CD4-positive, alpha-beta T cell treated with Interleukin-15 for 4 hours (primary cell): ENCODE measurements at places on chromosomes 11 and 22.

DNA sequence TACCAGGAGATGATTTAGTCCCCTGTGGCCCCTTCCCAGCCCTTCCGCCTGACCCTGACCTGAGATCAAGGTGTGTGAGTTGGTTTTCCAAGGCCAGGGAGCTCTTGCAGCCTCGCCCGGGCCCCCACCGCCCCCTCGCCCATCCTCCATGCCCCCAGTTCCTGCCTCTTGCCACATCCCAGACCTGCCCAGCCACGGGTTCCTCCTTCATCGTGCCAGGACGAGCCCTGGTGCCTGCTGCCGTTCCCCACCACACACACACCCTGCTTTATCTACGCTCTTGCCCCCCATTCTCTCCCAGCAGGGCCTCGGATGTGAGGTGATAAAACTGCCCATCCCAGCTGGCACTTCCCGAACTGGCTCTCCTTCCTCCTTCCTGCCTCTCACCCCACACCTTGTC, 1.4 kb upstream of the LIF start:
- no peak for DNase-seq

- no peak for DNase-seq
Measured at GRCh38 chr11:88508418-88508758, 170.9 kb upstream of the CTSC start.

- DNase-seq: no peak
Measured at GRCh38 chr11:23370580-23371275, 510.5 kb upstream of the CCDC179 start.

DNA sequence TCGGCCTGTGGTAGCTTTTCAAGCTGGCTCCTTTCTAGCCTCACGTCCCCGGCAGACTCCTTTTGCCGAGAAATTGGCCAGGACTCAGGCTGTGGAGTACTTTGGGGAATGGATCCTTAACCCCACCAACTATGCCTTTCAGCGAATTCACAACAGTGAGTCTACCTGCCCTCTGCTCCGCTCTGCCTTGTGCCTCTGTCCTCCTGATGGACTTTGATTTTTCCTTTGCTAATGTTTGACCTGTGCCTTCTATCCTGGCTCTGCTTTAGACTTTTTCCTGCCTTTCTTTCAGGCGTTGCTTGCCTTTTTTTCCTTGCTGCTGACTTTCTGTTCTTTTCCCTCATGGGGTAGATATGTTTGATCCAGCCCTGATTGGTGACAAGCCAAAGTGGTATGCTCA, 12.5 kb downstream of the MADD start:
- no peak for DNase-seq

DNA sequence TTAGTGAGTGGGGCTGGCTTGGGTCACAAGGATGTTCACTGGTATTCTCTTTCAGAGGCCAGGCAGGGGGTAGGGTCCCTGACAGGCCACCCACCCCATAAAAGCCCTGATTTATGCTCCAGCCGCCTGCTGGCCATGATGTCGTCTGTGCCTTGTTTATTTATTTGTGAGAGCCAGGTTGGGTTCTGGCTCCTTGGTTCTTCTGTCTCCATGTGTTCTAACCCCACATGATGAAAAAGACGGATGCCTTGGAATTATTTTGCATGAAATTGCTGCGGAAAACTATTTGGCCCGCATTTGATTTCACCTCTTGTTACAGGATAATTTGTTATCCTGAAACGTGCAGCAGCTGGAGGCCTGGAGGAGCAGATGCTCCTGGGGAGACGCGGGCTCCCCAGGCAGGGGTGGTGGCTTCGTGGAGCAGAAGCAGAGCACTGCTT, 46.3 kb upstream of the WNT11 start:
- no peak for DNase-seq

DNA sequence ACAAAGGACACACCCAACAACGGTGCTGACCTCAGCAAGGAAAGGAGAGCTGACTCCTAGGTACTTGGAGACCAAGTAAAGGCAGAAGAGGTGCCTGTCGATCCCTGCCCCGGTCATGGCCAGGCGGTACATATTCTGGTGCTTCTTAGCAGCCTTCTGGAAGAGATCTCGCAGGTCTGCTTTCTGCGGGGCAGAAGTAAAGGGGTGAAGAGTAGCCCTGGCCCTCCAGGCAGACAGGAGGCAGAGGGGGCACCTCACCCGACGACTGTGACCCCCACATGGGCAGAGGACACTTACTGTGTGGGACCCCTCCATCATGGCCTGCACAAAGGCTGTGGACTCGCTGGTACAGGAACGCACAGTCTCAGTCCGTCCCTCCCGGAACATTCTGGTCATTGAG, 7.4 kb downstream of the CPT1B start:
- no peak for DNase-seq

- DNase-seq: no peak
Measured at GRCh38 chr11:76249195-76249741, 43.0 kb upstream of the WNT11 start.

- no peak for DNase-seq
Measured at GRCh38 chr11:122778148-122778547, 60.2 kb upstream of the CRTAM start.

GRCh38 chr11:19777377-19778102, 64.9 kb downstream of the NAV2 start:
- no peak for DNase-seq

- no peak for DNase-seq
Measured at GRCh38 chr11:63937713-63938478, 906 bp upstream of the NAA40 start.
